NCI-H446 treated with DMSO at 0.1 percent for 48 hours (cell line): ENCODE measurements at places on chromosomes 6 and 20.

DNA sequence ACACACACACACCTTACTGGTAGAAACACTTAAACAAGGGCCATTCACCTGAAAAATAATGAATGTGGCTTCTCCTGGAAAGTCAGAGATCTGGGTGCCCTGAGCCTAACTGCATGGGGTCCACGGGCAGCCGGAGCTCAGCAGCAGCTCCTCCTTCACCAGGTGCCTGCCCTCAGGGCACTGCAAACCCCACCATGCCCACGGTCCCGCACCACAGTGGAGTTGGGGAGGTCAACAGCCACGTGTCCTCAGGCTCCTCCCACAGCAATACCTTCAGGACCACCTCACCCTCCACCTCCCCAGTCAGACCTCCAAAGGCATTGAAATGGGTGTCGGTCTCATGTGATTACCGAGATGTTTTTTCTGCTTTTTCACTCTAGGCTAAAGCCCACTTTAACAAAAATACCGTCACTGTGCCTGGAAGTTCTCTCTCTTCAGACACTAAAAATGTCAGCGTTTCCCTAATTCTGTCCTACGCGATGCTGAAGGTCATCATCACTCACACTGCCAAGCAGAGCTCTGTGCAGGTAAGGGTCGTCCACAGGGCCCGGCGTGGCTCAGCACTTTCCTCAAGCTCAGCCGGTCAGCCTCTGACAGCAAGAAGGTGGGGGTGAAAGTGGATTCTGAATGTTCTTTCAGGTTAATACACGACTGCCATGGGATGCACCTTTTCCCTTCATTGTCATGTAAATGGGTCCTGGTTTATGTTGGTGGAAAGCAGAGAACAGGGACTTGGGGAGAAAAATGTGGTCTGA lies 48.9 kb downstream of the CDK5RAP1 start:
- DNase-seq, result no peak

DNA sequence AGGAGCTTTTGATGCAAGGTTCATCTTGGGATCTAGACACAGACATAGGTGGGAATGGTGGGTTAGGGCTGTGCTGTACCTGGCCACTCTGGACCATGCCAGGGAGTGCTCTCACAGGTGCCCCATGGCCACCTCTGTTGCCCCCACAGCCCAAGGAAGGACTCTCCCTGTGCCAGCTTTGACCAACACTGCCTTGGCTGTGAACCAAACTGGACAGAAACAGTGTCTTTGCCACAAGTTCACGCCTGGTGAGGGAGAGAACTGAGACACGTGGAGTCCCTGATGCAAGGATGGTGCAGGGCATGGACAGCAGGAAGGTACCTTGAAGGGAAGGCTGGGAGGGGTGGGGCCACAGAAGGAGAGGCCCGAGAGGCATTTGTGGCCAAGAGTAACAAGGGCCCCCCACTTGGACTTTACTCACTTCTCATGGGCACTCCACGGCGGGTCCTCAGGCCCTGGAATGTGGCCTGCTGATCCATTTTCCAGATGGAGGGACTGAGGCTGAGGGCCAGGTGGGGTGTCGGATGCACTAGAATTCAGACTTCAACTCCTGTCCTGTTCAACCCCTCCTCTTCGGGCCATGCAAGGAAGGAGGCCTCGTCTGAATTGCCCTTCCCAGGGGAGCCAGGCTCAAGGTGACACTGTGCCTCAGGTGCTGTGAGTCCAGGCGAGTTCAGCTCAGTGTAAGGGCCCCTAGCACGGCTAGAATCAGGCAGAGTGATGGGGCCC lies 103.3 kb downstream of the YTHDF1 start:
- DNase-seq, result no peak

DNA sequence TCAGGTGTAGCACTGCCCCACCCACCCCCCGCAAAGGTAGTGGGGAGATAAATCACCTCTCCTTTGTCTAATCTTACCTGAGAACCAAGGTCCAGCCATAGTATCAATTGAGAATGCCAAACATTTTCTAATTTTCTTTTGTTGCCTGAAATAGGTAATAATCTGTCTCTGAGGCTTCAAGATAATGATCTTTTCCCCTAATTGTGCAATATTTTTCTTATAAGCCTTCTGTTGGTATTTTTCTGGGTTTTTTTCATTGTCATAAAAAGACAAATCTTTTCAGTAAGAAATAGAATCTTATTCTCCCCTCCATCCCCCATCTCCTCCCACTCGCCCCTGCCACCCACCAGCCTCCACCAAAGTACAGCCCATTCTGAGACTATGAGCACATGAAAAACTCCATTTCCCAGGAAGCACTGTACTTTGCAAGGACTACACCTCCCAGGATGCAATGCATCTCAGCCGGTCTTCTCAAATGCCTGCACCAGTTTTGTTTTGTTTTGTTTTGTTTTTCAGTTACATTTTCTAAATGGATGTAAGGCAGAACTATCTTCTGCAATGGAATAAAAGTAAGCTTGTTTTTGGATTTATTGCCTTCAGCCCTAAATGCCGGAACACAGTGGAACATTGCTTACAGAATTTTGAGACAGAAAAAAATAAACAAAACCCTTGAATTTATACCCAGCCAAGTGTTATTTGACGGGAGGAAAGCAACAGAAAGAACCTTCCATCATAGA lies 268.0 kb downstream of the TFAP2A start:
- no peak for DNase-seq

DNA sequence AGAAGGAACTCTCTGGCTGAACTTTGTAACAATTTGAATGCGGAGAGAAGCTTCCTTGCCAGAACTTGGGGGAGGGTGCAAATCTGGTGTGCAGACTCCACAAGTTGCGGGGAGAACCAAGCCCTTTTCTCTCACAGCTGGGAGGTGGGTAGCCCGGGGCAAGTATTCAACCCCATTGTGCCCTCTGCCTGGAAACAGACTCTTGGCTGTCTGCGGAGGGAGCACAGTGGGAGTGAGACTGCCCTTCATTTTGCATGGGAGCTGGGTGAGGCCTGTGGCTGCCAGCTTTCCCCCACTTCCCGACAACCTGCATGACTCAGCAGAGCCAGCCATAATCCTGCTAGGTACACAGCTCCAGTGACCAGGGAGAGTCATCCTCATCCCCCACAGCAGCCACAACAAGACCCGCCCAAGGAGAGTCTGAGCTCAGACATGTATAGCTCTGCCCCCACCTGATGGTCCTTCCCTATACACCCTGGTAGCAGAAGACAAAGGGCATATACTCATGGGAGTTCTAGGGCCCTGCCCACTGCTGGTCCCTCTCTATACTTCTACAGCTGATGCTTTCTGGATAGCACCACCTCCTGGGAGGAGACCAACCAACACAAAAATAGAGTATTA lies 29.4 kb upstream of the TPD52L1 start:
- DNase-seq, result no peak
